ENCODE measurements at places on chromosomes 5 and 9.
A peak's percentile ranks its signal among the peaks of the same experiment; 100 is the strongest.

DNA sequence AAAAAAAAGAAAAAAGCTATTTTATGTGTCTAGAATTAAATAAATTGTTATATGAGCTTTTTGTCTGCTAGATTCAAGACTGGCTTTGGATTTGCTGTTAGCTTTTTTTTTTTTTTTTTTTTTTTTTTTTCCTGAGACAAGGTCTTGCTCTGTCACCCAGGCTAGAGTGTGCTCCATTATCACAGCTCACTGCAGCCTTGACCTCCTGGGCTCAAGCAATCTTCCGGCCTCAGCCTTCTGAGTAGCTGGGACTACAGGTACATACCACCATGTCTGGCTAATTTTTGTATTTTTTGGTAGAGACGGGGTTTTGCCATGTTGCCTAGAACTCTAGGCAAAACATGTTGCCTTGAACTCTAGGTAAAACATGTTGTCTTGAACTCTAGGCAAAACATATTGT is 16.7 kb downstream of the GPBP1 start:
- no peak for DNase-seq

DNA sequence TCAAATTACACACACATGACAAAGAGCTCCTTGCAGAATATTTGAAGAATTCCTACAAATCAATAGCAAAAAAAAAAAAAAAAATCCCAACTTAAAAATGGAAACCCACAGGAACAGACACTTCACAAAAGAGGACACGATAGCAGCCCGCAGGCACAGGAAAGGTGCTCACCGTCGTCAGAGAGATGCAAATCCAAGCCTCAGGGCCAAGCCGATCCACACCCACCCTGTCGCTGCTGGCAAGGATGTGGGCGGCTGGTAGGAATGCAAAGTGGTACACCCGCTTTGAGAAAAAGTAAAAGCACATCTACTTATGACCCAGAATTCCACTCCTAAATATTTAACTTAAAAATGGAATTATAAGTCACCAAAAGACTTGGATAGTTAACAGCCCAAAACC is 10.8 kb downstream of the LCN9 start:
- DNase-seq, result no peak

DNA sequence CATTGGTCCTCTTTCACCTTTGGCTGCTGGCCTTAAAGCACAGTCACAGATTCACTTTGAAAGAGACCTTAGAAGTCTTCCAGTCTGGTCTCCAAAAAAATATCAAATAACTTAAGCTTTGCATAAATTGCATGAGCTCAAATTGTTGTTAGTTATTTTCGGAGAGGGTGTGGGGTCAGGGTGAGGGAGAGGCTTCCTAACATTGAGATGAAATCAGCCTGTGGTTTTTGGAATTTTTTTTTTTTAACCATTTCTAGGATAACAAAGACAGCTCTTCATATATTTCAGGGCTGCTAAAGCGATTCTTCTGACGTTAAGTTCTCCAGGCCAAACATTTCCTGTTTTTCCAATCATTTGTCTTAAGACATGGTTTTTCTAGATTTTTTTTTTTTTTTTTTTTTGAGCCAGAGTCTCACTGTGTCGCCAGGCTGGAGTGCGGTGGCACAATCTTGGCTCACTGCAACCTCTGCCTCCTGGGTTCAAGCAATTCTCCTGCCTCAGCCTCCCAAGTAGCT is 4.5 kb downstream of the OCLN start:
- DNase-seq, result no peak

DNA sequence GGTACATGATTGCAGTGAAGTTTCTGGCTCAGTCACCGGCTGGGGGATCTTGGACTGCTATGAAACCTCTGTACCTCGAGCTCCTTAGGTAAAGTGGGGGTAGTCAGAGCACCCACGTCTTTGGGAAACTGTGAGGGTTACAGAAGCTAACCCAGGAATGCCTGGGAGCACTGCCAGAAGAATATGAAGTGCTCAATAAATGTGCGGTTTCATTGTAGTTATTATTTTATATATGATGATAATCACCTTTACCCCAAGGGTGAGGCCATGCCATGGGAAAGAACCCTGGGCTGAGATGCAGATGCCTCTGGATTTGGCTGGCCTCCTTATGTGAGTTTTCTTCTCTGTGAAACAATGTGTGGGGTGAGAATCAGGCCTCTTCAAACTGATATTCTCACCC is 3.7 kb downstream of the NPR3 start:
- peak; percentile 24 for DNase-seq

DNA sequence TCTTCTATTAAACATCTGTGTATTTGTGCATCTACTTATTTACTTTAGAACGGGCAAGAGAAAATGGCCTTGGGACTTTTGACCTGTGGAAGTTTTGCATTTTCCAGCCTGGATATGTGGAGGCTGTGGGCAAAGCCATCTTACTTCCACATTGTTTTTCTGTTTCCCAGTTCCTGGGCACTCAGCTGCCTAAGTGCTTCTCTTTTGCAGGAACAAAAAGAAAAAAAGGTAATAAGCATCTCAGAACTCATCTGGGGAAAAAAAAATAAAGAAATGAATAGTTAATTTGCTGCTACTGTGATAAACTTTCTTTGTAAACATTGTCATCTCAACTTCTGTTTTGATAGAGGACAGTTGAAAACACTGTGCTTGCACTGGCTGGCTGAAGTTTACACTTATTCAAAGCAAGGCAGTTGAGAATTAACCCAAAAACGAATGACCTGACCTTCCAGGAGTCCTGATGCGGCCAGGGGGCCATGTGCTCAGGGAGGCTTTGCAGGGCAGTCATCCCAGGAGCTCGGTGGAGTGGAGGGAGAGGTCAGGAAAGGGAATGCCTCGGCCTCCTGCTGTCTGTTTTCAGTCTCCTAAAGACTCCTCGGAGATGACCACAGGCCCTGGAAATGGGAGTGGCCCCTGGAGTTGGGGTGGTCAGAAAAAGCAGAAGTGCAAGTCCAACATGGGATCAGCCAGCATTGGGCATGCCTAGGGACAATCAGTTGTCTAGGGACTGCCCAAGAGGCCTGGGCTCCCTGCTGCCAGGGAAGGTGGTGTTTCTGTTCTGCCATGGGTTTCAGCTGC is 75.5 kb downstream of the RAI14 start:
- no peak for DNase-seq

Measured in iris pigment epithelial cell (primary cell).